GF-D8 (cell line): ENCODE measurements at places on chromosomes 4 and X.

DNA sequence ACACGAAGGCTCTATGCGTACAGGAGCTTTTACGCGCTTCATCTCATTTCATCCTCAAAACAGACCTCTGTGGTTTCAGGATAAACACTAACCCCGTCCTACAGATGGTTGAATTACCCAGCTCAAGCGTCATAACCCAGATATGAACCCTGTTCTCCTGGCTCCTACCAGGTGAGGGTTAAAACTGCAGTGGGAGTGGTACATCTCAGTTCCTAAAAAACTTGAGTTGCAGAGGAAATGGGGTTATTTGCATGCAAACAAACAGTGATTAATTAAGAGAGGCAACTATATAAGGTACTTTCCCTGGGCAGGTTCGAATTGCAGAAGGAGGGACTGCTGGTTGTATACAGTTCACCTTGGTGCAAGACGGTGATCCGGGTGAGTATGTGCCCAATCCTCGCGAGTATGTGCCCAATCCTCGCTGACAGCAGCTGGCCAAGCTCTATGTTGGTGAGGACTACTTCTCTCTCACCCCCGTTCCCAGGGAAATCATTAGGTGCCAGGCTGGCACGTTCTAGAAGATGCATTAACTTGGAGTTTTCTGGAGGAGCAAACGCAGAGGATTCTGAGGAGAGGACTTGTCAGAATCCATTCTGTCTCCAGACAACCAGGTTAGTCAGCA, 72.6 kb downstream of the FHDC1 start:
- no peak for DNase-seq

- no peak for DNase-seq
These were observed 116.6 kb downstream of the SH2D1A start for GRCh38 chrX:124462931-124463330.

GRCh38 chr4:7645956-7646355, 211.2 kb upstream of the PSAPL1 start:
- DNase-seq, result no peak

- DNase-seq, result no peak
These were observed 73.9 kb upstream of the IRF2 start for GRCh38 chr4:184548316-184548647.

DNA sequence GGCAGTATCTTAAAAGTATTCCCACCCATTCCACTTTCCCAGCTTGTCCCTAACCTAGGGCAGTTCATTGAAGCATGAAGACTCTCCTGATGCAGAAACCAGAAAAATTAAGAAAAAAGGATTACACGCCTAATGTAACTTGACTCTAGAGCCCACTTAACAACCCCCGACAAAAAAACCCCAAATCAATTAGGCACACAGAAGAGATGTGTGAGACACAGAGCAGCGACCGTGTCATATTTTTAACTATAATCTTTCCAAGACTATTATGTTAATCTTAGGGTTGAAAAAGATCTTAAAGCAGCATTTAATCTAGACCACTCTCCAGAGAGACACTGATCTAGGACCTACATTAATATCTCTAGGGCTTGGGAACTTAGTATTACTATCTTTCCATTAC, 1.3 kb downstream of the YTHDC1 start:
- no peak for DNase-seq
